ENCODE measurements at places on chromosomes 6 and 20.

DNA sequence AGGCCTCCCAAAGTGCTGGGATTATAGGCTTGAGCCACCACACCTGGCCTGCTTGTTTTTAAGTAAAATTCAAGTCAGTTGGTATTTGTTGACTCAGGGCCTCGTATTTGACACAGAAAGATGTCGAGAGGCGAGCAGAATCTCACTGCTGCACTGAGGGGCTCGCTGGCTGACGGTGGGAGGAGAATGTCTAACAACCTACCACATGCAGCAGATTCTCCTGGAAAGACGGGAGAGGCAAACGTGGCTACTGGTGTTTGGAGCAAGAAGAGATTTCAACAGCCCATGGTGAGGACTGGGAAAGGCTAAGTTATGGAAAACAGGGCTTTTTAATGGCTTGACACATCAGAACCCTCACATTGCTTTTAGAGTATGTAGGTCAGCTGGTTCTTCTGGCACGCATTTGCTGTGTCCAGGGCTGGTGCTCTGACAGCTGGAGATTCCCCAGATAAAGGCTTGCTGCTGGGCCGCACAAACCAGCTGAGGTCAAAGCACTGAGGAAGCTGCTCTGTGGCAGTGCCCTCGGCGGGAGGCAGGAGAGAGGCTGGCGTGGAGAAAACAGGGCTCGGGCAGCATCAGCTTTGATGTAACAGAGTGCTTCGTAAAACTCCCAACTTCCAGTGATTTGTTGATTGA is 84.2 kb upstream of the FRMD1 start:
- DNase-seq = no peak

DNA sequence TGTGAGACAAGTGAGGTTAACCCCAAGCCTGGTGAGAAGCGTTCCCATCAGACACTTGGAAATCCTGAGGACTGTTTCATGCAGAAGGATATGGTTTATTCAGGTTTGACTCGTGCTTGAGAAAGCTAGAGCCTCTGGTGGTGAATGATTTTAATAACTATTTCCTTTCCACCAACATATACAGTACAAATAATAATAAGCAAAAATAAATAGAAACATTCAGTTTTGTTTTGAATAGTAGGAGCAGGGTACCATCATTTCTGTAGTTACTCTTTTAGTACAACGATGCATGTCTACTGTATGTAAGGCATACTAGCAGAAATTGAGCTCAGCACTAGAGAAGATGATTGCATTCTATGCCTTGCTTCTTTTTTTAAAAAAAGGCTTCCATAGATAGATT is 33.5 kb downstream of the PLG start:
- no peak for DNase-seq

- peak; percentile 95 for DNase-seq
These were observed 56.9 kb upstream of the CD2AP start for GRCh38 chr6:47420394-47421371.

GRCh38 chr20:41408156-41408794 is 41.7 kb upstream of the EMILIN3 start:
- DNase-seq = peak; percentile 96

Data from hematopoietic multipotent progenitor cell treated with erythropoietin and hydrocortisone succinate and interleukin-3 and kit ligand, for 4 days (in vitro differentiated cells).